ENCODE measurements at places on chromosomes 3 and 15.

DNA sequence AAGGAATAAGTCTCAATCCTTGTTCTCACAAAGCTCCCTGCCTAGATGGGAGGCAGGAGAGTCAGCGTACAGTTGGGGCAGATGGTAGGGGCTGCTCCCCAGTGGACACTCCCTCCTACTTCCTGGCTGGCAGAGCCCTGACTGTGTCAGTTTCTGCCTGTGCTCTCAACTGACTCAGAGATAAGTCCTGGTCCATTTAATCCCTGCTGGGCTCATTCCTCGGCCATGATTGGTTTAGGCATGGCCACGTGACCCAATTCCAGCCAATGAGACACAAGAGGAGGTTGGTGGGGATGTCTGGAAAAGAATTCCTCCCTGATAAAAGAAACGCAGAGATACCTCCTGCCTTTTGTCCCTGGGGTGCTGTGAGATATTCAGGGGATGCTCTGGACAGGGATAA lies 118.1 kb upstream of the SLC6A11 start:
- no peak for DNase-seq

DNA sequence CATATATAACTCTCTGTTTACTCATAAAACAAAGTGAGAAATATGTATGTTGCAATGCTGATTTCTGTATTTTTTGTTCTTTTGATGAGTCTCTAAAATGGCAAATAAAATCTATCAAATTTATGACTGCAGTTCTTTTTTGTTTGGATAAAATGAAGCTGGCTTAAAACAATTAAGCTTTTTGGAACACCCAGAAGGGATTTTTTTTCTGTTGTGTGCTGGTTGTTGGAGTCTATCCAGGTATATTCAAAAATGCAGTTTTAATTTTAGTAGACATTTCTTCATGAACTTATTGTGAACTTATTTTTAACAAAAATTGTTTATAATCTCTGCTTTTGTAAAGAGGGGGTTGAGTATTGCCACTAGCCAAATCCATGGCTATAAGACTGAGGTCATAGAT lies 405.5 kb downstream of the RAP2B start:
- DNase-seq = no peak

- DNase-seq = no peak
Observed at GRCh38 chr3:99659032-99659431, 20.6 kb downstream of the COL8A1 start.

GRCh38 chr3:182716114-182716688 lies 77.1 kb upstream of the ATP11B start:
- no peak for DNase-seq

Data from activated CD4-positive, alpha-beta T cell treated with anti-CD3 and anti-CD28 coated beads, Interleukin-2, amount 50 U/mL, for 4 hours (primary cell).